AG09319 (cell line): ENCODE measurements at places on chromosomes 11 and 22.

DNA sequence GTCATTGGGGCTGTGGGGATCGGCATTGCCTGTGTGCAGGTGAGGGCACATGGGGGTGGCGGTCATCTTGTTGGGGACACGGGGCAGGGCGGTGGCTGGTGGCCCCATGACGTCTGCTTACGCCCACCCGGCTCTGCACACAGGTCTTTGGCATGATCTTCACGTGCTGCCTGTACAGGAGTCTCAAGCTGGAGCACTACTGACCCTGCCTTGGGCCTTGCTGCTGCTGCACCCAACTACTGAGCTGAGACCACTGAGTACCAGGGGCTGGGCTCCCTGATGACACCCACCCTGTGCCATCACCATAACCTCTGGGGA, 4.4 kb downstream of the POLR2L start:
- DNase-seq = no peak

DNA sequence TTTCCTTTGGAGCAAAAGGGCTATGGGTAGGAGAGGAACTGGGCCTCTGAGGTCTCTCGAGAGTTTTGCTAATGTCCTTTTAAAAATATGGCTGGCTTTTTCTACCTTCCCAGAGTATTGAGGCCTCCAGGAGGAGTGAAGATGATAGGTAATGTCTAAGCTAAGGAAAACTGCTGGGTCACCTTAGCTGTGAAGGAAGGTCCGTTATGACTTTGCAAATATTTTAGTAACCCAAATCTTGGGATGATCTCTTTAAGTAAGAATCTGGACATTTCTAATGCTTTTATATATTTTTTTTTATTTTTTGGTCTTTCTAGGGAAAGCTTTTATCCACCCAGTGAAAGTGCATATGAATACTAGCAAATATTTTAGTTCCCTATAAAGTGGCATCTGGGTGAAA, 60.9 kb upstream of the SYN3 start:
- DNase-seq = no peak

DNA sequence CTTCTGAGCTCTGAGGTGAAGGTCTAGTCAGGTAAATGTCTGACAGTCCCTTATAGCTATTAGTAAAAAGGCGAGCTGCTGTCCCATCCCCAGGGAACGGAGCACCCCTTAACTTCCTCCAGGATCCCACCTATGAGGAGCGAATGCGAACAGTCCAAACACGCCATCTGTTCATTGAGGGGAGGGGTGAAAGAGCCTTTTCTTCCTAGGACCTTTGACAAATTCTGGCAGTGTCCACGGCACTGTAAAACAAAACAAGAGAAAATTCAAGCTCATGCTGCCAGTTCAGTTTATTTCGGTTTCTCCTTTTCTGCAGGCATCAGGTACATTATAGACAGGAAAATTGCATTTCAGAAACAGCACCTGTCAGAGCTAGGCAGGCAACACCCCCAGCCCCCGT, 253.8 kb upstream of the CADM1 start:
- DNase-seq = no peak

DNA sequence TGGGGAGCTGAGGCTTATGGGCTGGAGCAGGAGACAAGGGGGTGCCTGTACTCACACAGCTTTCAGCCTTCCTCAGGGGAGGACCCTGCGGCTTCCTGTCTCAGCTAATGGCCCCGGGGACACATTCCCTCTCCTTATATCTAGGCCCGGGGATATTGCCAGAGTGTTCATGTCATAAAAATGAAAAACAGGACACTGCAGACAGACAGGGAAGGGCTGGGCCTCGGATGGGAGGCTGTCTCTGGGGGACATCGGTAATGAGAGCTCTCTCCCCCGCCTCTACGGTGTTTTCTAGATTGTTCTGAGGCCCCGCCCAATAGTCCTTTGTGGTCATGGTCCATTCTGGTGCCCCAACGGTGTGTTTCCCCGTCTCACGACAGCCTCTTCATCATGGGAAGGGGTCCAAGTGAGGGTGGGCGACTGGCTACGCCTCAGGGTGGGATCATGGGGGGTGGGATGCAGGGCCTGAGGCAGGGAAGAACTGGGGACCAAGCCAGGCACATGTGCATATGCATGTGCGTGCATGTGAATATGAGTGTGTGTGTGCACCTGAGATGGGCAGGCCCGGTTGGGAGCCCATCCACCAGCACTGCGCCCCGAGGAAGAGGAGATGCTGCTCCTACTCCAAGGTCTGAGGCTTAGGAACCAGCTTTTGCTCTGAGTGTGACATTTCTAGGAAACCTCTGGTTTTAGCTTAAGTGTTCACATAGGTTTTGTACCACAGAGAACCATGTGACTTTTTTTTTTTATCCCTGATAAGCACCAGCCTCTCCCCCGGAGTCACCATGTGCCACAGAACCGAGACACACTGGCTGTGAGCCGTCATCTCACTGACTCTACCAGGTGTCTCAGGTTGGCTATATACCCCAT, 5.3 kb downstream of the ARVCF start:
- no peak for DNase-seq

DNA sequence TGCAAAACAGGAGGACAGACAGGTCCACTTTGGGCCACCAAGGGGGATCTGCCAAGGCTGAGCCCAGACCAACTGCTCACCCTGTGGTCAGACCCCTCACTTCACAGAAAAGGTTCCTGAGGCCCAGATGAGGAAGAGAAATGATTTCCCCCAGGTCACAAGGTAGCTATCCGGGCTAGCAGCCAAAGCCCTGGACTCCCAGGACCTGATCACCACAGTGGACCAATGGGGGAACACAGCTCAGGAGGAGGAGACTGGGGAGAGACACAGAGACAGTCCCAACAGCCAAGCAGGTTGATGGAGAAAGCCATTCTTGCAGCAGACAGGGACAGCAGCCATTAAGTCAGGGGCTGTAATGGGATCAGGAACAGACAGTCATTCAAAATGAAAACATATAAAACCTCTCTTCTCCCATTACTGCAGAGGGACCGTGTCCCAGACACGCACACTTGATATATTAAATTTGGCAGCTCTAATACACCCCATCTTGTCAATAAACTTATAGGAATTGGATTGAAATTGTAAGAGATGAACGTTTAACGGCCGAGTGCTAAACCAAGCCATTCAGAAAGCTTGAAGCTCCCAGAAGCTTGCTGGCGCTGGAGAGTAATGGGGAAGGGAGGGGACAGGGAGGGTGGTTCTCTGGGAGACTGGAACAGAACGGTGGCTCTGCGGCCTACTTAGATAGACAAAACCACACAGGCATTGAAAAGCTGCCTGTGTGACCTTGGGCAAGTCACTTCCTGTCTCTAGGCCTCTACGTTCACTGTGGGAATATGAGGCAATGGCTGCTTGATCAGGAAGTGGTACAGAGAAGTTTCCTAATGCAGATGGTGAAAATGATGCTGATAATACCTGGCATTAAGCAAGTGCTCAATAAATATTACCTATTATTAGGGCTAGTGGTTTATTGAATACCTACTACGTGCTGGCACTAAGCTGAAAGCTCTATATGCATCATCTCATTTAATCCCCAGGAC, 16.0 kb downstream of the ZMAT5 start:
- no peak for DNase-seq

DNA sequence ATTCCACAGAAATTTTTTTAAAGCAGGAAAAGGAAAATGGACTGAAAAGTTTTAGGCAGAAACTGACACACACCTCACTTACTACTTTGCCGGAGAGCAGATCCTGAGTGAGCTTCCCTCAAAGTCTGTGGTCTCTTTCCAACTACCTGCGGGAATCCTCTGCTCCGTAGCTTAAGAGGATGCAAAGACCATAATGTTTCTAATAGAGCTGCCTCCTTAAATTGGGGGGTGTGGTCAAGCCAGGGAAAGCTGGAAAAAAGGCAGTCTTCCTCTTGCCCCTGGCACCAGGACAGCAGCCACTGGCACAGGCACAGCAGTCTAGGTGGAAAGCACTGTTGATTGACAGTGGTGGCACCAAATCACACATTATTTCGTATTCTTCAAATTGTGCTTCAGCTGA, at the start of gene ETS1:
Gene ETS1 (minus strand): TSS at position 144 of the 400 bp plus-strand sequence. CDS start 14,428 bp downstream, outside the sequence.
- no peak for DNase-seq

DNA sequence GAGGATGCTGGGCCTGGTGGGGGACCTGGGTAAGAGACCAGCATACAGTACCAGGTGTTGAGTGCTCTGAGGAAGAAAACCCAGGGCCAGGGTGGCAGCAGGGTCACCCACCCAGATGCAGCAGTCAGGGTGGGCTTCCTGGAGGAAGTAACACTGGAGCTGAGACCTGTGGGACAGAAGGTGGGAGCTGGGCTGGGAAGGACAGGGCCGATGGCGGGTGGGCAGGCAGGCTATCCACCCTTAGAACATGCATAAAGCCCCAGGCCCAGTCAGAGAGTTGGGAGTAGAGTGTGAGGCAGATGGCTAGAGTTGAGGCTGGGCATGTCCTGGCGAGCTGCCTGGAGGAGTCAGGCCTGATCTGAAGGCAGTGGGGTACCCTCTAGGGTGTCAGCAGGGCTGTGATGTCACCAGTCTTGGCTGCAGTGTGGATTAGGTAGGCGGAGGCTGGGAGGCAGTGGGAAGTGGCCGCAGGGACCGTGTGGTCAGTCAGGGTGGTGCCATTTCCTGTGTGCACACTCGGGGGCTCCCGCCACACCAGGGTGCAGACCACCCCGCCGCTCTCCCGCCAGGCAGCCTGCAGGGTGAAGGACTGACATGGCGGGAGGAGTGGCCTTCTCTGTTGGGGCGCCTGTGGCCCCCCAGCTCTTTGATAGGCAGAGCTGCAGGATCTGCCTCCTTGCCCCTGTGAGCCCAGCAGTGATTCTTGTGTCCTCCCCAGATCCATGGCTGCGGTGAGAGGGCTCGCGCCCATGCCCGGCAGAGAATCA, 35.3 kb downstream of the IGHMBP2 start:
- DNase-seq = no peak

DNA sequence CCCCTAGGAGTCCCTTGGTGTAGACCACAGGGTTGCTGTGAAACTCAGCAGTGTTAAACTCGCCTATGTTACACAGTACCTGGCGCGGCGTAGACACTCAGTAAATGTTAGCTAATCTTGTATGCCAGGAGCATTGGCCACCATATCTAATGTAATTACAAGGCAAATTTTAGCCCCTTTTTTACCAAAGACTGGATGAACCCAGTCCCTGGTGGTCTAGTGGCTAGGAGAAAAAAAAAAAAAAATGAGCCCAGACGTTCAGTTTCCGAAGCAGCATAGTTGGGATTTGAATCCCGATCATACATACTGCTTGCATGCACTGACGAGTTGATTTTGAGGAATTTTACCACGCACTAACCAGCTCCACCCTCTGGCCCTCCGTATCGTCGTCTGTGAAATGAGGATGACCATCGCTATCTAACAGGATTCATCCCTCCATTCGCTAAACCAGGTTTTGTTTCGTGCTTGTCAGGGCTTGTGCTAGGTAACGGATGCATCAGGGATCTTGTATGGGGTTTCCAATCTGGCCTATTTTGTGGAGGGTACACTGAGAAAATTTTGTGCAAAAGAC, 688 bp downstream of the PTS start:
- DNase-seq = no peak

- no peak for DNase-seq
These were observed 16.1 kb downstream of the XRRA1 start for GRCh38 chr11:74932797-74933196.

DNA sequence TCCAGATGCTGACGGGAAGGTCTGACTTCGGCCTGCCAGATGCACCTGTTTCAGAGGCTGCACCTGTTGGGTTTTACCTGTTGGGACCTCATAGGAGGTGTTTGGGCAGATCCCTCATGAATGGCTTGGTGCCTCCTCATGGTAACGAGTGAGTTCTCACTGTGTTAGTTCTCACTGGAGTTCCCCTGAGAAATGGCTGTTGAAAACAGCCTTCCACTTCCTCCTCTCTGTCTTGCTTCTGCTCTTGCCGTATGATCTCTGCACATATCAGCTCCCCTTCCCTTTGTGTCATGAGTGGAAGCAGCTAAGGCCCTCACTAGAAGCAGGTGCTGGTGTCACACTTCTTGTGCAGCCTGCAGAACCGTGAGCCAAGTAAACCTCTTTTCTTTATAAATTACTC, 207.6 kb upstream of the SEZ6L start:
- DNase-seq = no peak

DNA sequence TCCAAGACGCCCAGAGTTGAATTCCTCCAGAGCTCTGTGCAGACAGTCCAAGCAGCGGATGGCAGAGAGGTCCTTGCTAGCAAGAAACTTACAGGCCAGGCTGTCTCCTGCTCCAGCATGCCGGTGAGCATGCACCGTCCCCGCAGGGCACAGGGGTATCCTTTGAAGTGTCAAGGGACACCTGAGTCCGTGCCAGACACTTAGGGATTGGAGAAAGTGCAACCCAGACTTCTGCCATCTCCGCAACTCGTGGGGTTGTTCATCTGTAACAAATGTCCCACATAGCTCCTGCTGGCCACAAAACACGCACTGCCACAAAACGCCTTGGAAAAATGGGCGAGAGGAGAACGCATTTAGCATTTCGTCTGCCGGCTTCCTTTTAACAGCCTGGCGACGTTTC, 13.3 kb downstream of the TSPO start:
- no peak for DNase-seq

DNA sequence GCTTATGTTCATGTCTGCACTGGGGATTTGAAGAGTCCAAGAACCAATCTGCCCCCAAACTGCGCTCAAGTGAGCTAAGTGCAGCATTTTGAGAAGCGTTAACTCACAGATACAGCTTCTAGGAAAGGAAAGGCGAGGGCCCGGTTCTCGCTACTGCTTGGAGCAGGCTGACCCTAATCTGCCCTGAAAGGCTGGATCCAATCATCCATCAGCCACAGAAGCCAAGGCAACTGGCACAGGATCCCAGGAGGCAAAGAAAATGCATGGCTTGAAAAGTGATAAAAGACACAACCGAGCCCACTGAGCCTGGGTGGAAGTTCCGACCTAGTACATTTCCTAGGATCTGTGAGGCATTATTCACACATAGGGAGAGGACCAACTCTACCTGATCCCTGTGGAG, 174.8 kb downstream of the LARGE1 start:
- no peak for DNase-seq

DNA sequence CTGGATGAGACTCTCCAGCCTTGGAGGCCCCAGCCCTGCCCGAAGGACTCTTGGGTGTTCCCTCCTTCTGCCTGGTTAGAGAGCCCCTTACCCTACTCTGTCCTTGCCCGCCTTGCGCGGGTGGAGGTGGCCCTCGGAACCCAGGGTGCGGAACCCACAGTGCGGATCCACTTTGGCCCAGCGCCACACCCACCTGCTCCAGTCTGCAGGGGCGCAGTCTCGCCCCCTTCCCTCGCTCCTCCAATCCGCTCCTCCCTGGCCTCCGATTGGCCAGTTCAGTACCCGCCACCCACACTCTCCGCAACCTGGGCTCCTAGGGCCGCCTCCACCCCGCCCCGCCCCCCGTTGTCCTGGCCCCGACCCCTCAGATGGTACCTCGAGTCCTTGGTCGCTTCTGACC, 2.4 kb downstream of the CAPN1 start:
- no peak for DNase-seq

- no peak for DNase-seq
These were observed 1120.7 kb downstream of the LRRC4C start for GRCh38 chr11:40338739-40339138.

DNA sequence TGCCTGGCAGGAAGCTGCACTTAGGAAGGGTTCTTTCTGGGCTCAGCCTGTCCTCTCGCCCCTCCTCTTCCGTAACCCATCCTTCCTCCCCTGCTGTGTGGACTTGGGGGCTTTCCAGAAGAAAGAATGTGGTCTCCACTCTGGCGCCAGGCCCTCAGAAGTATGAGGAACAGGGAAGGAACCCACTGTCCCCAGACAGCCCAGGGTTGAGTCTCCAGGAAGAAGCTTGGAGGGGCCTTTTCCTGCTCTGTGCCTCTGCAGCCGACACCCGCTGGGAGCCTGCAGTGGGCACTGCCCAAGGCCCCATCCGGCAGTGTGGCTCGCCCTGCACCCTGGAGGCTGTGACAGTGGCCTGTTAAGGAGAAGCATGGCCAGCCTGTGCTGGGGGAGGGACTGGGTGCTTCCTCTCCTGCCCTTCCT, 112.6 kb downstream of the ST3GAL4 start:
- DNase-seq = no peak
